ENCODE measurements at places on chromosomes 7 and 10.

DNA sequence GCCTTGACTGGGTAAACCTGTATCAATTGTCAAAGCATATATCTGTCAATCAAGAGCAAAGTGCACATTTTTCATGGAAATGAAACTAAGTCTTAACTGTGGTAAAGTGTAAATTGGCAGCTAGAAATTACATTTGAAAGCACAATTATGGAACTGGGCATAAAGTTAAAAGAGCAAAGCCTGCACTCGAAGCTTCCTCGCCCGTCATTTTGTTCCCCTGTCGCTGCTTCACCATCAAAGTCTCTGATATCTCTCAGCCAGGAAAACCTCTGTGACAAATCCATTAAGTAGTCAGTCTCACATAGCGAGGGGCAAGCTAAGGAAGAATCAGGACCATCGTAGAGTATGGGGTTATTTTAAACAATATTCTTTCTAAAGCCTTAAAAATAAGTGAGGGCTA is 27.9 kb downstream of the PON1 start:
- DNase-seq = no peak

GRCh38 chr7:127245002-127245401 is 7.7 kb downstream of the GRM8 start:
- DNase-seq = no peak

DNA sequence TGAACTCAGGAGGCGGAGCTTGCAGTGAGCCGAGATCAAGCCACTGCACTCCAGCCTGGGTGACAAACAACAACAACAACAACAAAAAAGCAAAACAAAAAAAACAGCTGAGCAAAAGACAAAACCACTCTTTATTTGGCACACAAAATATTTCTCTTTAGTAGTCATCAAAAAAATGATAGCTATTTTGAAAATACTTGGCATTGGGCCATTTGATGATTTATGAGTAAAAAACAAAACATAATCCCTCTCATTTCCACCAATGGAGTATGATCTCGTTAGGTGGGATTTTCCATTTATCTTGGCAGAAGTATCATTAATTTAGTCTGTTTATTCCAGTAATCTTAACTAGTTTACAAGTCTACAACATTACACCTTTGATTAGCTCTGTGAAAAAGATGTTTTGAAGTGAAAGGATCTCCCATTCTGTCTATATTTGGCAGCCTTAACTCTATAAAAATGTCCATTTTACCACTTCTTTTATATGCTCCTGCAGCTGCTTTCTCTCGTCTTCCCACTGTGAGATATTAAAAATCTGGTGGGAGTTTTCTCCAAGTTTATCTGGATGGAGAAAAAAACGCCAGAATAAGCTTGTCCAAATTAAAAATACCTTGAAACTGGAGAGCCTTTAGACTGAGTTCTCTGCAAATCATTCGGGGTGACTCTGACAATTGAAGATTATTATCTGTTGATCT is 58.8 kb upstream of the AGMO start:
- DNase-seq = no peak

DNA sequence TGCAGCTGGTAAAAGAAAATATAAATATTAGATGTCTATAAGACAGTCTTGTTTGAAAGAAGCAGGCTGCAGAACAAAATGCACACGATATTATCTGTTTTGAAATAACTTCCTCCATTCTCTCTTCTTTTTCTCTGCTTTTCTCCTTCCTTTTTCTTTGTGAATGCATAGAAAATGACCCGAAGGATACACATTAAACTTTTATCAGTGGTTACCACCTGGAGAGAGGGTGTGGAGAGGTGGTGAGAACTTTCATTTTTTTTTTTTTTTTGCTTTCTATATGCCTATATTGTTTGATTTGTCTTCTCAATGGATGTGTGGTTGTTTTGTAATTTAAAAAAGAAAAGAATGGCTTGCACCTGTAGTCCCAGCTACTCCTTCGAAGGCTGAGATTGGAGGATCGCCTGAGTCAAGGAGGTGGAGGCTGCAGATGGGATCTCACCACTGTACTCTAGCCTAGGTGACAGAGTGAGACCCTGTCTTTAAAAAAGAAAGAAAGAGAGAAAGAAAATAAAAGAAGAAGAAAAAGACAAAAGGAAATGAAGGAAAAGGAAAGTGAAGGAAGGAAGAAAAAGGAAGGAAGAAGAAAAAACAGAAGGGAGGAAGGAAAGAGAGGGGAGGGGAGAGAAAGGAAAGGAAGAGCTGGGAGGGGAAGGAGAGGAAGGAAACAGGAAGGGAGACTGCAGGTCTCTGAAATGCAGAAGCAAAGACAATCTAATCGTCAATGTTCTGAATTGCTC is 64.4 kb downstream of the SAMD9 start:
- no peak for DNase-seq

DNA sequence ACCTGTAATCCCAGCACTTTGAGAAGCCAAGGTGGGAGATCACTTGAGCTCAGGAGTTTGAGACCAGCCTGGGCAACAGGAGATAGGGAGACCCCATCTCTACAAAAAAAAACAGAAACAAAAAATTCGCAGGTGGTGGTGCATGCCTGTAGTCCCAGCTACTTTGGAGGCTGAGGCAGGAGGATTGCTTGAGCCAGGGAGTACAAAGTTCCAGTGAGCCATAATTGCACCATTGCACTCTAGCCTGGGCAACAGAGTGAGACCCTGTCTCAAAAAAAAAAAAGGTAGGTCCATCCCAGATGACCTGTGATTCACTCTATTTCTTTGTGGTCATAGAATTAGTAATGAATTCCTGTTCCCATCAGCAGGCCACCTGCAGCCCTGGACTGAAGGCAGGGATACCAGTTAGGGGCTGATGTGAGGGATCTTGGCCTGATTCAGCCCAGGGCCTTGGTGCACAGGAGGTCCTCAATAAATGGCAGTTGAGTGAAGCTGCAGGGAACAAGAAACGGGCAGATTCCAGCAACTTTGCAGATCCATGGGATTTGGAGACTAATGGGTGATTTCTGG is at the start of gene MYH16:
MYH16 (plus strand) TSS at position 364 of the 570 bp plus-strand sequence.
- no peak for DNase-seq

DNA sequence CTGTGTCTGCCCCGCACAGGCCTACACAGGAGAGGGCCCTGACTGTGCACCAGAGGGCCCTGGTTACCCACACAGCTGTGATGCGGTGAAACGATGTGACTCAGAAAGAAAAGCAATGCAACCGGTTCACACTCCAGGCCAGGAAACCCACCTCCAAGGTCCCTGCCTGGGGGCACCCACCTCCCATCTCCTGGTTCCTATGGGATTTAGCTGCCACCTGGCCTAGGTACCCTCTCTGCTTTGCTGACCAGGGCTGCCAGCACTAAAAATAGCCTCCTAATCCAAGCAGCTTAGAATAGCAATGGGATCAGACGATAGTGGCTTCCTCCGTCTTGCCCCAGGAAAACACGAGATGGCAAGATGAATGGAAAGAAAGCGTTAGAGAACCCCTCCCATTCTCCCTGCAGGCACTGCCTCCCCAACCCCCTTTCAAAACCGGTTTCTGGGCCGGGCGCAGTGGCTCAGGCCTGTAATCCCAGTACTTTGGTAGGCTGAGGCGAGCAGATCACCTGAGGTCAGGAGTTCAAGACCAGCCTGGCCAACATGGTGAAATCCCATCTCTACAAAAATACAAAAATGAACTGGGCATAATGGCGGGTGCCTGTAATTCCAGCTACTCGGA is 12.4 kb downstream of the RBP3 start:
- DNase-seq = no peak

DNA sequence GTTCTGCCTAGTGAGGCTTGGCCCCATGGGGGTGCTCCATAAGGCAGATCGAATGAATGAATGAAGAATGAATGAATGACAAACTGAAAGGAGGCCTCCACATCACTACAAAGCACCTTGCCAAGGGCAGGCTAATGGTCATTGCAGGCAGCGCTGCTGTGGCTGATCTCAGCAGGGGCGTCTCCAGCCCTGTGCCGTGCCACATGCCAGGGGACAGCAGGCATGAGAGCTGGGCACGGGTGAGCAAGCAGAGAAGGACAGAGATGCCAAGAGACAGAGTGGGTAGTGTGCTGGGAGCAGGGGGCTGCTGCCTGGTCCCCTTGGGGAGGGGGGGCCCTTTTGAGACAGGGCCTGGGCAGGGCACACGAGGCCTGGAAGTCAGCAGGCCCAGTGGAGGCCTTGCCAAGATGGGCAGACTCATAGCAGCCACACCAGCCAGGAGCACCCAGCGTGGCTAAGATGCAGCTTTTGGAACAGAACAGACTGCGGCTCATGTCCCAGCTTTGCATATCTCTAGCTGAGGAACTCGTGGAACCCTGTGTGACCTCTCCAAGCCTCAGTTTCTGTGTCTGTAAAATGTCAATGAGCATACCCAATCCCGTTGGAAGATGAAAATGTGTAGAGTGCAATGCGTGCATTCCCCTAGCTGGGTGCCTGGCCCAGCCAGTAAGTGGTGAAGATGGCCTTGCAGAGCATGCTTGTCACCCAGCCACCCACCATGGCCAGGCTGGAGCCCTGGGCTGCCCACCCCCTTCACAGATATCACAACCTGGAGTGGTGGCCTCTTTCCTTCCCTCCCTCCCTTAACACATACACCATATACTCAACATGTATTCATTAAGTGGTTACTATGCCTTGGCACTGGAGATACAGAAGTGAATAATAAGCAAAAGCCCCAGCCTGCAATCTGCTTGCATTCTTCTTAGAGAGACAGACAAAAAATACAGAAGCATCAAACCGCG is 61.1 kb upstream of the LRRC18 start:
- DNase-seq = no peak

- no peak for DNase-seq
These were observed 192.7 kb upstream of the MKI67 start for GRCh38 chr10:128318913-128319312.

GRCh38 chr7:35319606-35320005 is 65.7 kb upstream of the TBX20 start:
- no peak for DNase-seq
